ENCODE measurements at places on chromosomes 4 and X.

DNA sequence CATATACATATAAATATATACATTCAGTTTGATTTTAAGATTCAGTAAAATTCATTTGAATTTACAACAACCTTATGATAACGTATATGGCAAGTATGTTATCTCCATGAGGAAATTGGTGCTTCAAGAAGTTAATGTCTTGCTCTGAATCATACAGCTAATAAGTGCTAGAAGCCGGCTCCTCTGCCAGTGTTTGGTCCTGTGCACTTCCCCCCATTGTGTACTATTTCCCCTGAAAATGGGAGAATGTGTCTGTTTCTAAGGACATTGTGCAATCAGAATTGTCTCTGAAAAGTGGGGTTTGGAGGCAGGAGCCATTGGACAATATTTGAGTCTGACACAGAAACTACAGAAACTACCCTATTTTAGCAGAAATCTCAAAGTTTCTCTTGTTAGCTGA lies 135.9 kb downstream of the CPE start:
- DNase-seq, result no peak

DNA sequence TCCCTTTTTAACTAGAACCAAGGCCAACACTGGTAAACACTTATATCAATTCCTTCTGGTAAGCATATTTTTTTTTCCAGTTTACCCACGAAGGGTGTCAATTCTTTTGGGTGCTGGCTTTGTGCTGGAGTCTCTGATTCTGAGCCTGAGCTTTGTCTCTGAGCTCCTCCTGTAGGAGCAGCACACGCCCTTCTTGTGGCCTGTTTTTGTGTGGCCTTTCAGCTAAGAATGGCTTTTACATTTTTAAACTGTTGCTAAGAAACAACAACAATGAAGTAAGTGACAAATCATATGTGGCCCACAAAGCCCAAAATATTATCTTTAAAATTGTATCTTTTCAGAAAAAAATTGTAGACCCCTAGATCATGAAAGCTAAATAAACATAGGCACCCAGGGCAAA lies 98.0 kb upstream of the TBC1D9 start:
- no peak for DNase-seq

- DNase-seq, result no peak
These were observed 22.1 kb downstream of the STAP1 start for GRCh38 chr4:67580577-67580976.

- peak; percentile 25 for DNase-seq
These were observed 885.7 kb upstream of the ADGRL3 start for GRCh38 chr4:60314416-60314815.

DNA sequence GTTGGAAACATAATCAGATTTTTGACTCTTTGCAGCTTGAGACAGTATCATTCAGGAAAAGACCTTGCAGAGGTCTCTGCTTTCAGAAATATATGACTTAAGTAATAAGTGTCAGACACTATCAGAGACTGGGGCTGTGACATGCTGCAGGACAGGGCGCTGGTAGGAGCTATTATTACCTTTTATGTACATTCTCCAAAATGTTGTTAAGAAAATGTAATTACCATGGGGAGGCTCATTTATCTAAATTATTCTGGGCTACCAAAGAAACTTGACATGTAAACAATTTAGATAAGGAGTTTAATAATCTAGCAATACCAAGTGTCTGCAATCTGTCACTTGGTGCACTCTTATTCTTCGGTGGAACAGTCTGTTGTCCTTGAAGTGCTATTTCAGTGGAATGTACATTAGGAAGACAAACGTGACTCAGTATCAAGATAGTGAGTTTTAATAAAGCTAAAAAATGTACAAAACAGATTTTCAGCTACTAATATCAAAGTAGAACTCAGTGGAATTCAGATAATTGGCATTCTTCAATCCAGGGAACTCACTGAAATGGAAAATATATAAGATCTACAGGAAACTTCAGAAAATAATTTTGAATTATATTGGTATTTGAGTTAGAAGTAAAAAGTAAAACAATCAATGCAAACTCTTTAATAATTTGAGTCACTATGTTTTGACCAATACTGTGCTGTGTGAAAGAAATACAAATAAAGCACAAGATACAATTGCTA lies 214.5 kb downstream of the KCNIP4 start:
- DNase-seq, result no peak

GRCh38 chr4:110449947-110450346 lies 26.0 kb upstream of the ENPEP start:
- no peak for DNase-seq

GRCh38 chrX:28997706-28998463 lies 410.6 kb downstream of the IL1RAPL1 start:
- peak; percentile 43 for DNase-seq

- DNase-seq, result no peak
These were observed 30.2 kb upstream of the PLCXD1 start for GRCh38 chrX:250965-251364.

DNA sequence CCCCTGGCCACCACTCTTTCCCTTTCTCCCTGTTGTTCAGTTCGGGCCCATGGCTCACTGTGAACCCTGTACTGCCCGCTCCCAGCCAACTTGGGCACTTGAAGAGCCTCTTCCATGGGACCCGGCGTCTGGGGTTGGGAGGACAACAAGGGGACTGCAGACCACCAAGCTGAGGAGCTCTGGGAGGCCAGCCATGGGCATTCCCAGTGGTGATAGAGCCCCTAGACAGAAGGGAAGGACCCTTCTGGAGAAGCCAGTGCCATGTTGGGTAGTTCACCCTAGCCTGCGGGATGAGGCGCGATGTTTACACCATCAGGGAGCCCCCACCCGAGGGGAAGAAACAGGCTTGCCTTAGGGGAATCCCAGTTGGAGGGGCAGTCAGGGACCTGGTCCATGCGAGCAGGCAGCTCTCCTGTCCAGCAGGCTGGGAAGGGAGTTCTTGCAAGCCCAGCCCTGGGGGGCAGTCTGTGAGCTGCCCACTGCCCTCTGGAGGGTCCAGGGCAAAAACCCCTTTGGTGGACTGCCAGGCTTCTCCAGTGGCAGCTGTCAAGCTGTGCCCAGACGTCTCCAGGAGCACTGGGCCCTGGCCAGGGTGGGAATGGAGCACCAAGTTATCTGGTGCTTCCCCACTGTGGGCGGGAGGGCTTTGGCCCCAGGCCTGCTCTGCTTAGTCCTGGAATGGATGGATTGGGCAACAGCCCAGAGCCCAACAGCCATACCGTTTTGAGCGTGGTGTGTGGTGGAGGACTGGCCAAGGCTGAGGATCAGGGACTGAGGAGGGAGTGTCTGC lies 23.7 kb upstream of the UBA1 start:
- no peak for DNase-seq

DNA sequence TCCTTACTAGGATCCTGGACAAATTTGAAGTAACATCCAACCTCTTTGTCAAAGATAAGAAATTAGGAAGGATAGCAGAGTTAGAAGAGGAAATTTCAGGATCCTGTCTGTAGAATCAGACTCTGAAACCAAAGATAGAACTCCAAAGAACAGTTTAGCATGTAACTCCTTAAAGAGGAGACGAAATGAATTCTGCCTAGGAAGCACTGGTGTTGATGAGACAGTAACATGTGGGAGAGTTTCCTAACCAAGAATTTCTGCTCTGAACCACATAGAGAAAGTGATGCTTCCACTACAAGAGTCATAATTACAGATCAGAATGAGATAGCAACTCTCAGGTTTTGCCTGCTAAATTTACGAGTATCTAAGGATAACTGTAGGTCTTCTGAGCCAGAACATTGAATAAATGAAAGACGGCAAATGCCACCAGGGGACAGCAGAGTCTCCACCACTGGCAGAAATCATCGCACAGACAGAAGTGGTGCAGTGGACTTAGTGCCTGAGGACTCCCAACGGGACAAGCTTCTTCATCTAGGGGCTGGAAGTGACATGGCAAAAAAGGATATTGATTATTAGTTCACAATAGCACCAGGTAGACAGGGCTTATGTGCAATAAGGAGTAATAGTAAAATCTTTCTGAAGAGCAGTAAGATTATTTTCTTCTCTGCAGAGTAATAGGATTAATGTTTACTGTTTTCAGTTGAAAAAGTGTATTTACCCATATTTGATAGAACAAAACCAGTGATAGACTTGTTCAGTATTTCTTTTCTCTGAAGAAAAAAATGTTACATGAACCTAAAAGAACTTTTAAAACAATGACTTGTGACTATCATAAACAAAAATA lies 6.7 kb upstream of the PPID start:
- peak; percentile 64 for DNase-seq

- DNase-seq, result no peak
These were observed 494 bp downstream of the SPOCK3 start for GRCh38 chr4:167233685-167234315.

GRCh38 chrX:34918856-34919255 lies 23.7 kb upstream of the FAM47B start:
- peak; percentile 67 for DNase-seq

- no peak for DNase-seq
These were observed 247.8 kb upstream of the POU3F4 start for GRCh38 chrX:83260288-83260687.

DNA sequence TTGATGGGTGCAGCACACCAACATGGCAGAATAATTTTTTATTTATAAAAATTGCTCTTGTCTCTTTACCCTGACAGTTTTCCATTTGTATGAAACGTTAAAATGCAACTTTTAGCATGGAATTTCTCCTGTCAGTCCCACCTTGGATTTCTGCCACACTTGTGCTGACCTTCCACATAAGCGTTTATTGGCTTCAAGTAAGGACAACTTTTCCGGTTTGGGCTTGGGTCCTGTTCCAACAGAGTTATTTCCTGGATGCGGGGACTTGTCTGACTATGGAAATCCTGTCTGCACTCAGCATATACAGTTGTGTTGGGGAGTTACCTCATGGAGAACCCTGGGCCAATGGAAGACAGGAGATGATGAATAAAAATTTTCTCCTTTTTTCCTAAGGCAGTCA lies 294.7 kb downstream of the NAF1 start:
- DNase-seq, result no peak

- no peak for DNase-seq
These were observed 43.5 kb upstream of the TMEM164 start for GRCh38 chrX:109959356-109959871.

- DNase-seq, result peak; percentile 5
These were observed 190.7 kb upstream of the FAM241A start for GRCh38 chr4:111954550-111954949.

DNA sequence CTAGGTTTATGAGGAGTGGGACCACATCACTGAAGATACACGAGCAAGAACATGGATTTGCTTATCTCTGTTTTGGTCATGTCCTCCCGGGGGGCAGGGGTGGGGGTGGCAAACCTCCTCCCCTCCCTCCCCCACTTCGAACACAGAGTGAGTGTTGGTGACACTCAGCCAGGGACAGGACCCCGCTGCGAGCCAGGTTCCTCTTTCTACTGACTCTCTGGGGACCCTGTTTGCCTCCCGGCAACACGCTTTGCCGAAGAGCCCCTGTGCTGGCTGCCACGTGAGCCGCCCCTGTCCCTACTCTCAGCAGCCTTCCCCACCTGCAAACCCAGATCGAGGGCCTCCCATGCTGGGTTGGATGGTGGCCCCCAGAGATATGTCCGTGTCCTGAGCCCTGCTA lies 34.7 kb downstream of the P2RY8 start:
- no peak for DNase-seq

DNA sequence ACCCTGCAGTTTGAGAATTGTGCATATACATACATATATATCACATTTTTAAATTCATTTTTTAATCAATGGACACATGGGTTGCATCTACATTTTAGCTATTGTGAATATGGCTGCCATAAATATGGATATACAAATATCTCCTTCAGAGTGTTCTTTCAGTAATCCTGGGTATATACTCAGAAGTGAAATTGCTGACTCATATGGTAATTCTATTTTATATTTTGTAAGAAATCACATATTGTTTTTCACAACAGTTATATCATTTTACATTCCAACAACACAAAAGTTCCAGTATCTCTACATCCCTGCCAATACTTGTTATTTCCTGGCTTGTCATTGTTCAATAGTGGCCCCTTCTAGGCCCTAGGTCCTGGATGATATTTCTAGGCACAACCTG lies 20.6 kb upstream of the HSFX4 start:
- DNase-seq, result no peak

- DNase-seq, result no peak
These were observed 2.3 kb upstream of the APOOL start for GRCh38 chrX:85001344-85001743.

DNA sequence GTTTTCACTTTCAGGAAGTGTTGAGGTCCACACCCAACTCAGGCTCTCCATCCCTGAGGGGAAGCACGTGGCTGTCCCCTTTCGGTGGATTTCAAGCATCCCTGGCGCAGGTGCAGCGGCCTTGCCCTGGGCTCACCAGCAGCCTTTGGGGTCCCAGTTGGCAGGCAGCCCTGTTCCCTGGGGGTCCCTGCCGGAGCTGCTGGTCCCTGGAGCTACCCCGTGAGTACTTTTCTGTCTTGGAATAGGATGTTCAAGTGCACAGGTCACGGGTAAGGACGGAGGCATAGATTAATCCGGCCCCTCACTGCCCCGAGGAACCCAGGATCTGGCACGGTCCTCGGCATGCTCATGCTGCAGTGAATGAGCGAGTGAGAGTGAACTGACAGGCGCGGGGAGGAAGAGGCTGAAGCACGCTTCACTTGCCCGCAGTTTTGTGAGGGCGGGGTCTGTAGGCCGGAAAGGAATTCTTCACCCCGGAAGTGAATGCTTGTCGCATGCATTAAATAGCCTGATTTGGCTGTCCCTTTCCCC lies 117.2 kb upstream of the FAT1 start:
- no peak for DNase-seq

GRCh38 chrX:17292111-17292527 lies 82.9 kb upstream of the NHS start:
- DNase-seq, result peak; percentile 65

- DNase-seq, result no peak
These were observed 638 bp upstream of the CCKAR start for GRCh38 chr4:26490960-26491284.

DNA sequence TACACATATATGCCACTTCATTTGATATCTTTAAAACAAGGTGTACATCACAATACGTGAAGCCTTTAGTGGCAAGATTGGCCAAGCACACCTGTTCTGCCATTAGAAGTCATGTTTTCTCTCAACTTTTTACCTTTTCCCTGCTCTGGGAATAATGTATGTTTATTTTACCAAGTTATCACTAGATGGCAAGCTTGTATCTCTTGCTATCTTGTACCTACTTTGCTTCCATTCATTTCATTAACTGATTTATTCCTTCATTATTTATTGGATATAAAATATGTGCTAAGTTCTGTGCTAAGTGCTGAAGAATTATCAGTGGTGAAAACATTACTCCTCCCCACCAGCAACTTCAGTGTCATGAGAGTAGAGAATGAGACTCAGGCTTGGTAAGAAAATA lies 245.5 kb downstream of the ANK2 start:
- DNase-seq, result no peak

DNA sequence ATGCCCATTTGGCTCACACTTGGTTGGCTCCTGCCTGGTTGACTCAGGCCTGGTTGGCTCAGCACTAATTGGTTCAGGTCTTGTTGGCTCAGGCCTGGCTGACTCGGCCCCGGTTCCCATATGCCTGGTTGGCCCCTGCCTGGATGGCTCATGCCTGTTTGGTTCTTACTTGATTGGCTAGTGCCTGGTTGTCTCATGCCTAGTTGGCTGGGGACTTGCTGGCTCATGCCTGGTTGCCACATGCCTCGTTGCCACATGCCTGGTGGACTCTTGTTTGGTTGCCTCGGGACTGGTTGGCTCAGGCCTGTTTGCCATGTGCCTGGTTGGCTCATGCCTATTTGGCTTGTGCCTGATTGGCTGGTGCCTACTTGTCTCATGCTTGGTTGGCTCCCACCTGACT lies 103.7 kb downstream of the APOOL start:
- DNase-seq, result no peak
